ENCODE measurements at places on chromosomes 2 and 18.

DNA sequence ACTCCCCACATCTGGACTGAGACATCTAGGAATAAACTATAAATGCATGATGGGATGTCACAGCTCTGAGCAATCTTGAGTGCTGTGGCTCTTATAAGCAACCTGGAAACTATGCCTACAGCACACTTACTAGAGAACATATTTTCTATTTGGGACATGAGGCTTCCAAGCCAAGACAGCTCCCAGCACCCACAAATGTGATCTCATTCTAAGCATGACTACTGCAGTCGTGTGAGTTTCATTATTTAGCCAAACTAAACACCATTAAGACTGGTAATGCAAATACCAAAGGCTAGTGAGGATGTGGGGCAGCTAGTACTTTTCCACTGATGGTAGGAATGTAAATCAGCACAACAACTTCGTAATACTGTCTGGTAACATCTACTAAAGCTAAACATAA, 72.5 kb downstream of the RTTN start:
- DNase-seq = no peak

DNA sequence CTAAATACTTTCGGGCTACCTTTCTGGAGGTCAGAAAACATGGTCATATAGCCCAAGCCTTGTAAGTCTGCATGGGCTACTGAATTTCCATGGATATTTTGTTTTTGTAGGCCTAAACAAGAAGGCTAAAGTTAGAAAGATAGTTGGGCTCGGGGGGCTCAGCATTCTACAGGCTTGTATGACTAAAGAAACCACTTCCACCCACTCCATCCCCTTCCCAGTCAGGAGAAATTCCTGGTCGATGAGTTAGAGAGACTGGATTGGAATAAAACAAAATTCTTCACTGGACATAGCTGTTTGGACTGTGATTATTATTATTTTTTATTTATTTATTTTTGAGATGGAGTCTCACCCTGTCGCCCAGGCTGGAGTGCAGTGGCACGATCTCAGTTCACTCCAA, 539.4 kb upstream of the TNP1 start:
- no peak for DNase-seq

- DNase-seq = no peak
Measured at GRCh38 chr2:20185176-20186022, 39.5 kb downstream of the SDC1 start.

- DNase-seq = no peak
Measured at GRCh38 chr18:33596178-33596854, 18.3 kb downstream of the ASXL3 start.

- DNase-seq = no peak
Measured at GRCh38 chr18:8248576-8248975, 360.7 kb upstream of the RAB12 start.

- DNase-seq = no peak
Measured at GRCh38 chr2:195118276-195118675, 538.8 kb upstream of the SLC39A10 start.

GRCh38 chr2:129457277-129457818, 522.1 kb upstream of the RAB6C start:
- DNase-seq = no peak

- DNase-seq = no peak
Measured at GRCh38 chr2:30204281-30204680, 27.1 kb upstream of the LBH start.

GRCh38 chr2:172745636-172746035, 10.0 kb downstream of the RAPGEF4 start:
- DNase-seq = no peak

DNA sequence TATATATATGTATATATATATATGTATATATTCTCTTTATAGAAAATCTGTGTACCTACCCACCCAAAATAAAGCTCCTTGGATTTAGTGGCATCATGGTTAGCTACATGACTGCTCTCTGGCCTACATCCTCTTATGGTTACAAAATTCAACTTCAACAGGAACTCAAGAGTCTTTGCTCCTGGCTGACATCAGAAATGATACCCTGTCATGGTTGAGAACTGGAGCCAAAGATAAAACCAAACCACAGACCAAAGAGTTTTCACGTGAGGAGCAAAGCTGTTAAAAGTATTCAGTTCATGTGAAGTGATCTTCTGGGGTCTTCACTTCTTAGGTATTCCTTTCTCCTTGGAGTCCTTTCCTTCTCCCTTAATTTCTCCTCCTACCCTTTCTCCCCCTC, 476.3 kb downstream of the SOX11 start:
- DNase-seq = no peak

GRCh38 chr2:143300536-143300935, 171.3 kb downstream of the ARHGAP15 start:
- no peak for DNase-seq

DNA sequence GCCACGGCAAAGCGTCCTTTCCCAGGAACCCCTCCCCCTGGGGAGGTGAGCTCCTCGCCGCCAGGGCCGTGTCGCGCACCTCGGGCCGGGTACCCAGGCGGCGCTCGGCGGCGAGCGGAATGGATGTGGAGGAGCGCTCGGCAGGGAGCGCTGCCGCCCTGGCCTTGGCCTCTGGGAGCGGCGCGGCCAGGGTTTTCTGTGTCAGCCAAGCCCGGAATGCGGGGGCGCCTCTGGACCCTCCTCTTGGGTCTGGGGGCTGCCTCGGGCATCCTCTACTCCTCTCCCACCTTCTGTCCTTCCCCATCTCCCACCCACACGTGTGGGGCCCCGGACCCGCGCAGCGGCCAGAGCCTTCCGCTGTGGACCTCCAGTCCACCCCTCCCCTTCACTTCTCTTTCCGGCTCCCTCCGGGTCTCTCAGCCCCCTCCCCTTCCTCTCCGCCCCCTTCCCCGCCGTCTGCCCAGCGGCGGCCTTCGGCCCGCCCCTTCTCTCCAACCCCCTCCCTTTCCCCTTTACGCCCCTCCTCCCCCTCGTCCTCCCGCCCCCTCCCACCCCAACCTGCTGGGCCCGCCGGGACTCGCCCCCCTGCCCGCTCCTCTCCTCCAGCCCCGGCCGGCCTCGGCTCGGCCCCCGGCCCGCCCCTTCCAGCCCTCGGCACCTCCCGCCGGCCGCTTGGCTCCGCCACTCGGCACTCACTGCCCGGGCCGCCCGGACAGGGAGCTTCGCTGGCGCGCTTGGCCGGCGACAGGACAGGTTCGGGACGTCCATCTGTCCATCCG, at the start of gene MERTK:
Gene MERTK (plus strand): TSS at position 684 of the 779 bp plus-strand sequence. CDS start 129 bp downstream, outside the sequence.
- DNase-seq = peak; percentile 83

GRCh38 chr2:74267068-74267467, 68.7 kb downstream of the MTHFD2 start:
- peak; percentile 57 for DNase-seq

DNA sequence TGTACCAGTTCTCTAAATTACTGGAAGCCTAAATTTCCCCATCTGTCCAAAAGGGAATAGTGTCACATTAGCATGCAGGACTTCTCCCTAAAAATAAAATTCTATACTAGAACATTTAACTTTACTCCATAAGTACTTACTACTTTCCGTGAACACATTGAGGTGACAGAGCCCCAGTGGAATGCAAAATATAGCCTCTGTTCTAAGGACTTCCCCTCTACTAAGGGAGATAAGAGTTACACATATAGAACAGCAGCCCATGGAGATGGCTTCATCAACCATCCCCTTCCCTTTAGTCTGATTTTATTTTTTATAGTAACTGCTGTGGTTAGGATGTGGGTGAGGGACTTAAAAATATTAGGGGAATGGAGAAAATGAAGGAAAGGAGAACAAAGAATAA, 68.9 kb upstream of the STPG4 start:
- DNase-seq = no peak

DNA sequence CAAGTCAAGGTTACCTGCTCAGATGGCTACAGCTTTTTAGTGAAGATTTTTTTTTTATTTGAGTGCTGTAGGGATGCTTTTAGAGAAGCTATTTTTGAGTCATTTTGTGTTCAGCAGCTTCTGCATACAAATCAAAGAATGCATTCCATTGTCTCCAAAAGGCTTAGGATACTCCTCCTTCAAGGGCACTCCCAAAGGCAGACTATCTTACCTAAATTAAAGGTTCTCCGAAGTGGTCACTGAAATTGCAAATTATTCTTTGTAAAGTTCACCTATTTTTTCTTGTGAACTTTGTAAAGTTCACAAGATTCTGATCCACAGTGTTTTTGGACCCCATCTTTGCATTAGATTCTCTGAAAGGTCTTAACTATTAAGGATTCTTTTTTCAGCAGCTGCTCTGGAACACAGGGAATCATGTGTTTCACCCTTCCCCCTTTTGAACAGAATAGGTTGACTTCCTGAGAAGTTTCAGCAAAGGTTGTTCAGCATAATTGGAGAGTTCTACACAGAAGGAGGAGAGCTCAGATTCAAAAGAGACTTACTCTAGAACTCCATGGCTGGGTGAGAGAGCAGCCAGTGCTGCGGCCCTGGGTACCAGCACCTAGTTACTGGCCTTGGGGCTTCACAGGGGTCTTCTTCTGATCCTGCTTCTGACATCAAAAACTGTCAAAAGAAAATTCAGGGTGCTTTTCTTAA, 14.5 kb downstream of the CLIP4 start:
- DNase-seq = peak; percentile 22
